ENCODE measurements at places on chromosomes 2 and 18.

DNA sequence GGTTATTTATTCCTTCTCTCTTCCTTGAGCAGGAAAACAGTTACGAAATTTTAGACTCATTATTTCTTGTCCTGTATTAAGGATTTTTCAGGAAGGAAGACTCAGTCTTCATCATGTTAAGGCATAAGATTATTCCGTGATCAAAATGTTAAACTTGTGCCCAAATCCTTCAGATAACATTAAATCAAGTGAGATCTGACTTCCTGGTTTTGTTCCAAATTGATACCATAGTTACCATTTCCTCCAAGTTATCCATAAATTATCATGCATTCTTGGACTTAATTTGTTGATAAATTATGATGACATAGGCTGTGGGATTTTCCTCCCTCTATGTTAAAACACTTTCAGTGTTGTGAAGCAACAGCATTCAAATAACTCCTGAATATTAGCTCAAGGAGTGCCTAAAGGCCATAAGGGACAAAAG lies 31.9 kb downstream of the EFEMP1 start:
- no peak for DNase-seq

DNA sequence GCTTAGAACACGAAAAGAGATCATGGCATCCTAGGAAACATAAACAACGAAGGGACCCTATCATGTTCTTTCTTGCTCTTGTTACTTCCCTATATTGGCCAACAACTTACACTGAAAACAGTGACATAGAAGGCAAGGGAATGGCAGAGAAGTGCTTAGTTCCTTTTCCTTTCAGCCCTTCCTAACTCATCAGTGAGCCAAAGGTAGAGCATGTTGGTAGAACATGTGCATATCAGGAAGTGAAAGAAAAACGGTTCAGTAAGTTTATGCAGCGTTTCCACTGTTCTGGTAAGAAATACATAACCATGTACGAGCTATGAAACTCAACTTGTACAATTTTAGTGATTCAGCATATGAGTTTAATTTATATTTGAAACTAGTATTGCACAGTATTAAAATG lies 21.7 kb downstream of the AKAIN1 start:
- no peak for DNase-seq

GRCh38 chr2:219947575-219947974 lies 320.1 kb downstream of the SLC4A3 start:
- DNase-seq, result no peak

- DNase-seq, result peak; percentile 83
These were observed 209.2 kb downstream of the ZNF407 start for GRCh38 chr18:74806700-74807416.

DNA sequence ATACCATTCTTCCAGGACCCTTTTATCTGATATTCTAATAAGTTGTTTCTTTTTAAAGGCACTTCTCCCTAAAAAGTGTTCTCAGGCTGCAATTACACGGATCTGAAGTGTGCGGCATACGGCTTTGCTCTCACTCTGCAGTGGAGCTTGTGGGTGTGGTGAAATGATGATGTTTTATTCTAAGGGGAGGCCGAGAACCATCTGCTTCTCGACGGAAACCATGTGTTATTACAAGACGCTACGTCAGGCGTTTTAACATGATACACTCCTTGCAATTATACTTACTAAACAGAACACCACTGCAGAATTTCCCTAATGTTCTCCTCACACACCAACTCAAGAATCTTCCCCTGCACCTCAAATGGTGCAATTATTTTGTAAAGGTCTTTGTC lies 34.9 kb upstream of the CTDP1 start:
- no peak for DNase-seq

- DNase-seq, result peak; percentile 33
These were observed 583.6 kb downstream of the IRS1 start for GRCh38 chr2:226215902-226216503.

DNA sequence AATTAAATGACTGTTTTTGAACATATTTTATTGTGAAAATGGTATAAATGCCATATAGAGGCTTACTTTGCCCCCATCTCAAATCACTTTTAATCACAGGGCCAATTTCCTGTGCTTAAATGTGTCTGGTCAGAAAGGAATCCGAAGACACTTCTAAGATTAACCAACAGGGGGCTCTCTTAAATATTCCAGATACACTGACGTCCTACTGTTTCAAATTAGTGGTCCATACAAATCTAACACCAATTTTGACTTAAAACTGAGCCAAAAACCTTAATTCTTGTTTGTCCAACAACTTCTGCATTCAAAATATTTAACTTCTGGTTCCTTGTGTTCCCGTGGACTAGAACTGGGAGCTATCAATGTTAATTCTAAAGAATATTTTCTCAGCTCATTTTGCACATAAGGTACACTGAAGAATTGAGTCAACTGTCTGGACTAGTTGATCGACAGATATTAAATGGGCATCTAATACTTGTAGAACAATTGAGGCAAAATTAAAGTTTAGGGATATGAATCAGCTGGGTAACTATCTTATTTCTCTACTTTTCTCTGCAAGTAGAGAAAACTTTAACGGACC lies 557.5 kb downstream of the ARHGAP15 start:
- DNase-seq, result peak; percentile 35

DNA sequence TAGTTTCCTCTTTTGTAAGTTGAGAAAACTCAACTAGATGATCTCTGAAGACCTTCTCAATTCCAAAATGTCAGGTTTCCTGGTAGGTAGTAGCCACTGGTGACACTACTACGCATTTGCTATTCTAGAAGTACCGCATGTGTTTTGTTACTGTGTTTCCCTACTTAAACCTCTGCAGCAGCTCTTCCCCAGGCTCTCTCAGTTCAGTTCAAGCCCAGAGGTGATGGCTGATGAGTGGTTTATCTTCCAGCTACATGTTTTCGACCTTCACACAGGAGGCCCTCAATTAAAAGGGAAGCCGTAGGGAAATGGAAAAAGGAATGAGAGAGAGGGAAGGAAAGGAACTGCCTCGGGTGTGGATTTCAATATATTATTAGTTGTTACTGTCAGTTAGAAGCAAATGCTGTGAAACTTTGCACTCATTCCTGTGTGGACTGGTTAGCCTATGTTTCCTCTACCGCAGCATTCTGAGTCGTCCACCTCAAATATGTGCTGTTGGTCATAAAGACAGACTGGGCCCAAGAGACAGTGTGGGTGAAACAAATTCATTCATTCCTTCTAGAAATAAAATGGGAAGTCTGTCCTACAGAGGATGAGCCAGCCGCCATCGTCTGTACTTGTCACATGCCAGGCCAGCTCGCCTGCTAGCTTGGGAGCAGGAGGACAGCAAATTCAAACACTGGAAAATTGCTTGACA lies 455.2 kb upstream of the RAB12 start:
- no peak for DNase-seq

DNA sequence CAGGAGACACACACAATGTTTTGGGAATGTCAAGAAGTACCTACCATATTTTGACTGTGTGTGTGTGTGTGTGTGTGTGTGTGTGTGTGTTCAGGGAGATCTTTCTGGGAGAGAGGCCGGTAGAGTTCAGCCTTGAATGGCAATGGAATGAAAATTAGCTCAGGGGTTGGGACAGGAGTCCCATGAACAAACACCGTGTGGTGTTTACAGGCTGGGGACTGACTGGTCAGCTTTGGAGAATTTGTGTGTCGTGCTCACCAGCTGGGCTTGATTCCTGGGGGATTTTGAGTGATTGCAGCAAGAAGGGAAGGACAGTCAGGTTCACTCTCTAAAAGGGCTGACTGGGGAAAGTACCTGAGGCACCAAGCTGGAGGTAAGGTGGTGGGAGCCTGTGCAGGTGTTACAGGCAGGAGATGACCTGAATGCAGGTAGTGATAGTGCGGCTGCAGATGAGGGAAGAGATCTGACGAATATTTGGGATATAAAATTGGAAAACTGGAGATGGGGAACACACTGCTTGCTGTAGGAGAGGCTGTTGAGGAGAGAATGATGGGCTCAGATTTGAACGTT lies 2.5 kb upstream of the ADNP2 start:
- no peak for DNase-seq

DNA sequence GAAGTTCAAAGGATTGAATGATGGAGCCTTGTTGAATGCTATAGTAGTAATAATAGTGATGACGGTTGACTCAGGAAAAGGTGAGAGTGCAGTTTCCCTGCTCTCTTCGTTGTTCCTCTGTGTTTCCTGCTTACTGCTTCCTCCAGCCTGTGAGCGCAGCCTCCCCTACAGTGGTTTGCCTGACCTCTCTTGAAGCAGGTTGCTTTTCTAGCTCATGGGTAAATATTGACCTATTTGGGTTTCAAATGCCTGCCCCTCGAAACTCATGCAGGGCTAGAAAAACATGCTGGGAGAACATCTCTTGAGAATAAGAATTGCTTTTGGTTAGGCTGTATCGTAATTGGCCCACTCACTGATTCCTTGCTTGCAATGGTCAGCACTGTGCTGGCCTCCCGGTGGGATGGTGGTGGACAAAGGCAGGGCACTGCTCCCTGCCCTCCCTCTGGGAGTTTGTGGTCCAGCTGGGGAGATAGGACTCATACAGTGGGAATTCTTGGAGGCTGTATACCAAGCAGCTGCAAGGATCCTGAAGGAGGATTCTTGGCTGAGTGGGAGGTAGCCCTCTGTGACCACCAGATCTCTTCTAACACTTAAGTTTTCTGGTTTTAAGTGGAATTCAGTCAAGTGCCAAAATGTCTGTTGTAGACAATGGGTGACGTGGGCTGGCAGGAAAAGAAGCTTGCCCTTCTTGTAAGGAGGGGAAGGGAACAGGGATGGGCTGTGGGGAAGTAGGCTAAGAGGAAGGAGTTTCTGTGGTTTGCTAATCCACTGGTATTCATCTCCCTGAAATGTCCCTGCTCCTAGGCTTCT lies 5.4 kb upstream of the RNF181 start:
- DNase-seq, result no peak

GRCh38 chr2:82524826-82525225 lies 1934.3 kb downstream of the SUCLG1 start:
- DNase-seq, result no peak

DNA sequence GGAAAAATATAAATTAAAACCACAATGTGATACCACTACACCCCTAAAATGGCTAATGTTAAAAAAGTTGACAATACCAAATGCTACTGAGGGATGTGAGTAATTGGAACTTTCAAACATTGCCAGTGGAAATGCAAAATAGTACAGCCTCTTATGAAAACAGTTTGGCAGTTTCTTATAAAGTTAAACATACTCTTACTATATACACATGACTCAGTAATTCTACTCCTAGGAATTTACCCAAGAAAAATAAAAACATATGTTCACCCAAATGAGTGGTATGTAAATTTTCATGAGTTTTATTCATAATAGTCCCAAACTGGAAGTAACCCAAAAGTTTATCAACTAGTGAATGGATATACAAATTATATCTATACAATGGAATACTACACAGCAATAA lies 228.0 kb downstream of the CYP26B1 start:
- no peak for DNase-seq
